ENCODE measurements at places on chromosomes 4 and X. TPM values are rescaled to one million over a fixed set of nuclear protein-coding genes. Genes with fewer than 3 reads are reported as not detected.

The NLGN3 gene
- total RNA-seq = 0.26 TPM

The RAB41 gene
- not detected for total RNA-seq

The PCDH18 gene
- total RNA-seq = 119 TPM

The GJB1 gene
- not detected for total RNA-seq

The GAGE2A gene
- total RNA-seq = not detected

The PASD1 gene
- not detected for total RNA-seq
